ENCODE measurements at places on chromosomes 1 and 21. TPM values are rescaled to one million over a fixed set of nuclear protein-coding genes. Genes with fewer than 3 reads are reported as not detected.

DENND2D gene
- total RNA-seq, result not detected

DNA sequence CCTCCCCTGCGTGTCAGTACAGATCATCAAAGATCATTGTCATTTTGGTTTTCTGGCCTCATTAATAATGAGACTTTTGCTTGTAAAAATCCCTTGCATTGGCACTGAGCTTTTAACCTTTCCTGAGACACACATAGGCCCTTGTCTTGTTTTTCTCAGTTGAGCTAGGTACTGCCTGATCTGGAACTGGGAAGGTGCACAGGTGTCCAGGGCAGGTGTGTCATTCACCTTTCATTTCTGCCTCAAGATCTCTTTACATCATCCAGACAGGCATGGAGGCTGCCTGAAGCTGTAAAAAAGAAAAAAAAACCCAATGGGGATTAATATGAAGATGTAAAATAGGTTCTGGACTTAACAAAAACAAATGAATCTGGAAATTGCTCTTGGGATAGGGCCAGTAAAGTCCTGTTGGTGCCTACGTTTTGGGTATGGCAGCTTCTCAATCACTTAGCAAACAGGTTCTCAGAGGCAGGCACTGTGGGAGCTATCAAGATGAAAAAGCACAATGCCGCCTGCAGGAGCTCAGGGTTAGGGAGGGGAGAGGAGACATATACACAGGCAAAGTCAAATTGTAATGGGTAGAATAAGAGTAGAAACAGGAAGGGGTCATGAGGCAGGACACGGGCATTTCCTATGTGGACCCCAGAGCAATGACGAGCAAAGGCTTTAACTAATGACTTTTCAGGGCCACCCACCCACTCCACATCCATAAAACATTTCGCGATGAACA, 1.0 kb upstream of the KCNC4 start:
- peaks cover 17% of the 10 kb centered on the region for H3K4me1 ChIP-seq
- H3K27me3 ChIP-seq, result peaks cover 15% of the 10 kb centered on the region

GORAB gene
- 16.2 TPM for total RNA-seq

COL11A1 gene
- total RNA-seq, result 1,042 TPM

- no peak for DNase-seq
- peak overlapping the region; percentile 77 for H3K4me3 ChIP-seq
- H3K27me3 ChIP-seq, result peaks cover 38% of the 10 kb centered on the region
- H3K27ac ChIP-seq, result no peak overlapping the region
These were observed 7.0 kb downstream of the CDKN2C start for GRCh38 chr1:50976890-50977574.

HSPA13 gene
- 64.3 TPM for total RNA-seq

SERPINC1 gene
- total RNA-seq, result 0.51 TPM

GRCh38 chr1:220966473-220966872, 87.2 kb downstream of the HLX start:
- no peak for DNase-seq
- no peaks in the 10 kb centered on the region for H3K4me1 ChIP-seq
- H3K36me3 ChIP-seq, result no peaks in the 10 kb centered on the region
- H3K27ac ChIP-seq, result no peak overlapping the region
- H3K4me3 ChIP-seq, result no peak overlapping the region

GRCh38 chr1:183070234-183070922, 47.2 kb downstream of the LAMC1 start:
- no peaks in the 10 kb centered on the region for H3K27me3 ChIP-seq
- H3K36me3 ChIP-seq, result peaks cover 3% of the 10 kb centered on the region
- peak overlapping the region; percentile 84 for H3K27ac ChIP-seq

GRCh38 chr1:112237983-112238545, 157.9 kb upstream of the CTTNBP2NL start:
- H3K36me3 ChIP-seq, result no peaks in the 10 kb centered on the region
- DNase-seq, result no peak
- no peaks in the 10 kb centered on the region for H3K4me1 ChIP-seq
- H3K27ac ChIP-seq, result no peak overlapping the region
- H3K4me3 ChIP-seq, result no peak overlapping the region
- peaks cover 19% of the 10 kb centered on the region for H3K27me3 ChIP-seq

PLA2G2E gene
- not detected for total RNA-seq

DNA sequence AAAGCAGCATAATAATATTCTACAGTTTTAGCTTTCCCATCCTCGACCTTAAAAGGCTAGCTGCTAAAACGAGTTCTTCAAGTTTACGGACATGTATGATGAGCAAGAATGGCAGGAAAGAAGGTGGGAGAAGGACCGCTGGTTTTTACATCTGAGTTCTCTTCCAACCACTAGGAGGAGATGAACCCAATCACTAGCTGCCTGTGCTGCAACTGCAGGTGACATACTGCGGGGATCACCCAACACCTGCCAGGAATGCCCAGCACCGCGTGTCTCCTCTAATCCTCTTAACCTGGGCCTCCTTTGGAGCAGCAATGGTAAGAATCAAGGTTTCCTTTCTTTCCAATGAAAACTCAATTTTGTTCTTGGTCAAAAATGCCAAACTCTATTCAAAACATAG, 23.5 kb downstream of the TOR3A start:
- H3K4me1 ChIP-seq, result peaks cover 13% of the 10 kb centered on the region
- H3K4me3 ChIP-seq, result no peak overlapping the region
- DNase-seq, result no peak
- peaks cover 29% of the 10 kb centered on the region for H3K36me3 ChIP-seq
- no peak overlapping the region for H3K27ac ChIP-seq

DNA sequence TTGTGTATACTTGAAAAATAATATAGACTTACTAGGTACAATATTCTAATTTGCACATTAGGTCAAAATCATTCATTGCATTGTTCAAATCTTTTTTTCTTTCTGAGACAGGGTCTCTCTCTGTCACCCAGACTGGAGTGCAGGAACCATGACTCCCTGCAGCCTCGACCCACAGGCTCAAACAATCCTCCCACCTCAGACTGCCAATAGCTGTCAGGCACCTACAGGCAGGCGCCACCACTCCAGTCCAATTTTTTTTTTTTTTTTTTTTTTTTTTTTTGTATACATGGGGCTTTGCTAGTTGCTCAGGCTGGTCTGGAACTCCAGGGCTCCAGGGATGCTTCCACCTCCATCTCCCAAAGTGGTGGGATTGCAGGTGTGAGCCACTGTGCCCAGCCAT, 656.9 kb downstream of the KCNT2 start:
- no peak overlapping the region for H3K27ac ChIP-seq
- H3K4me3 ChIP-seq, result no peak overlapping the region
- H3K4me1 ChIP-seq, result peaks cover 2% of the 10 kb centered on the region
- no peak for DNase-seq
- H3K27me3 ChIP-seq, result no peaks in the 10 kb centered on the region
- no peaks in the 10 kb centered on the region for H3K36me3 ChIP-seq

- no peak overlapping the region for H3K27ac ChIP-seq
- DNase-seq, result no peak
- no peaks in the 10 kb centered on the region for H3K36me3 ChIP-seq
- H3K27me3 ChIP-seq, result no peaks in the 10 kb centered on the region
These were observed 58.4 kb downstream of the NTMT2 start for GRCh38 chr1:170204121-170204520.

- H3K27ac ChIP-seq, result peak overlapping the region; percentile 95
- peaks cover 45% of the 10 kb centered on the region for H3K4me1 ChIP-seq
- no peak for DNase-seq
- H3K4me3 ChIP-seq, result peak overlapping the region; percentile 74
These were observed 540 bp upstream of the C1orf198 start for GRCh38 chr1:230868736-230869385.

- H3K27me3 ChIP-seq, result no peaks in the 10 kb centered on the region
- no peak overlapping the region for H3K4me3 ChIP-seq
- peak; percentile 20 for DNase-seq
- peaks cover 6% of the 10 kb centered on the region for H3K4me1 ChIP-seq
- H3K27ac ChIP-seq, result no peak overlapping the region
These were observed 9.5 kb downstream of the BMP8A start for GRCh38 chr1:39500862-39501389.

GRCh38 chr1:119878171-119878570, 18.1 kb downstream of the ADAM30 start:
- no peak overlapping the region for H3K27ac ChIP-seq
- peaks cover 11% of the 10 kb centered on the region for H3K4me1 ChIP-seq
- no peaks in the 10 kb centered on the region for H3K36me3 ChIP-seq
- H3K27me3 ChIP-seq, result no peaks in the 10 kb centered on the region
- no peak for DNase-seq
- H3K4me3 ChIP-seq, result no peak overlapping the region

DNA sequence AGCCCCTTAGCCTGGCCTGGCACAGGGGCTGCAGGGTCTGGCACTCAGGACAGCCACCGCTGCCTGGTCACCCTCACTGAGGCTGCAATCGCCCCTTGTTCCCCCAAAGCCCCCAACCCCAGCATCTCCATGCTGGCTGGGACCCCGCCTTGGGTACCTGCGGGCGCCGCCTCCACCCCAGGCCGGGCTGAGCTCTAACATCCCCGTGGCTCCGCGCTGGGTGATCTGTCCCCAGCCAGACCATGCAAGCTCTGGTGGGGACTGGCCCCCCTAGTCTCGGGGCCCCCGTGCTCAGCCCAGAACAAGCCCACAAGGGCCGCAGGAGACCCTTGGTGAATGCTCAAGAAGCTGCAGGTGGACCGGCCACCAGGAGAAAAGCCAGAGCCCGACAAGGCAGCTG, 62.4 kb downstream of the MEGF6 start:
- H3K36me3 ChIP-seq, result no peaks in the 10 kb centered on the region
- peaks cover 59% of the 10 kb centered on the region for H3K4me1 ChIP-seq
- H3K27ac ChIP-seq, result no peak overlapping the region
- no peaks in the 10 kb centered on the region for H3K27me3 ChIP-seq

DNA sequence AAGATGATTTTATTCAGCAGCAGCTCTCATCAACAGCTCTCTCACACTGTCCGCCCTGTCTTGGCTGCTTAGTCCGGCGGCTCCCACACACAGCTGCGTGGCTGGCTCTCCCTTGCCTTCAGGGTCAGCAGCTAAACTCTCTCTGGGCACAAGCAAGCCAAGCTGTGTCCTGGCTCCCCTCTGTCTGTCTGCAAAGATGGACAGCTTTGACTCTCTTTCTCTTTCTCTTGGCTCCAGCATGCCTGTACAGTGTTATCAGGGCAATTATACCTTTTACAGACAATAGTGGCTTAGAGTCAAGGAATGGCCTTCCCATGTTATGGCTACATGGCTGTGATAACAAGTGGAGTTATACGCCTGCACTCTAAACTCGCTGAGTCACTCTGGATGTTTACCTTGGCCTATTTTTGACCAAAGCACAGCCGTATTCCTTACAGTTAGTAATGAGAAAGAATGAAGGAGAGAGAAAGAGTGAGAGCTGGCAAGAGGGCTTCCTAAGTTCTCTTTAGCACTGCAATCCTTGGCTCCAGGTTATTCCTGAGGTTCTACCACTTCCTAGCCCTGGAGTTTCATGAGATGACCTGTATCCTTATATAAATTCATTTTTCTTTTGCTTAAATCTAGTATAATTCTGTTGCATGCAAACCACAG, 59.9 kb upstream of the ZSWIM5 start:
- DNase-seq, result no peak
- peaks cover 15% of the 10 kb centered on the region for H3K4me1 ChIP-seq
- H3K36me3 ChIP-seq, result no peaks in the 10 kb centered on the region
- H3K4me3 ChIP-seq, result peak overlapping the region; percentile 11
- peak overlapping the region; percentile 93 for H3K27ac ChIP-seq

DNA sequence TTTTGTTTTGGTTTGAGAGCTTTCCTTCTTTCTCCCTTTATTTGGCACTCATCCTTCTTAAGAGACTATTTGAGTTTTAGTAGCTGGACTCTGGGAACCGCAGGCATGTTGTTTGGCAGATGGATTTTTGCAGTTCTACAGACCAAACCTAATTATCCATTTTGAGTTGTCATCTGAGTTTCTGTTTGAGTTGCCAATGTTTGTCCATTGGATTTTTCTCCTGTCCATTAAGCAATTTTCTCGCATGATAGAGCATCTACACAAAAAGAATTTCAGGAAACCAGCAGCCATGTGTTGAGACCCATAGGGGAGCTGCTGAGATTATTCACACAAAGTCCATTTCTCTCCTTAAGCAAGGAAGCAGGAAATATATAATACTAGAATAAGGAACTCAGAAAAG, 17.2 kb upstream of the CXADR start:
- no peak overlapping the region for H3K27ac ChIP-seq
- H3K4me3 ChIP-seq, result no peak overlapping the region
- H3K36me3 ChIP-seq, result no peaks in the 10 kb centered on the region
- no peak for DNase-seq

- no peak for DNase-seq
- H3K4me3 ChIP-seq, result no peak overlapping the region
- no peak overlapping the region for H3K27ac ChIP-seq
- H3K4me1 ChIP-seq, result no peaks in the 10 kb centered on the region
These were observed 39.1 kb downstream of the UROD start for GRCh38 chr1:45051005-45051772.

- no peaks in the 10 kb centered on the region for H3K27me3 ChIP-seq
- no peaks in the 10 kb centered on the region for H3K36me3 ChIP-seq
- peaks cover 21% of the 10 kb centered on the region for H3K4me1 ChIP-seq
- no peak for DNase-seq
- peak overlapping the region; percentile 69 for H3K27ac ChIP-seq
- no peak overlapping the region for H3K4me3 ChIP-seq
These were observed 103.9 kb upstream of the DUSP10 start for GRCh38 chr1:221845650-221846371.

DNA sequence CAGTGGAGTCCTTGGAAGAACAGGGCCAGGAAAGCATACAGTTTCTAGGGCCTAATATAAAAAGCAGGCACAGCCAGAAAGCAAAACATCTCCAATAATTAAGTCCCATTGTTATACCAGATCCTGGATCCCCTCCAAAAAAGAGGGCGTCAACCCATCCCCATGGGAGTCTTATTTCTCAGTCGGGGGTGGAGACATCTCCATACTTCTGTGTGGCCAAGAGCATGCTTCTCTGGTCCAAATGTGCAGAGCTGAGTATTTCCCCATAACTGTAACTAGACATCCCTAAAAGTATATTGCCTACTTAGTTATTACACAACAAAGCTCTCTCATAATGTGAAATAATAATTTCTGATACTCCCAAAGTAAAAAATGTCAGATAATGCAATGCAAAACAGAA, 104.2 kb upstream of the SOX13 start:
- no peak overlapping the region for H3K27ac ChIP-seq
- peaks cover 2% of the 10 kb centered on the region for H3K27me3 ChIP-seq
- H3K4me3 ChIP-seq, result no peak overlapping the region
- H3K4me1 ChIP-seq, result no peaks in the 10 kb centered on the region
- no peaks in the 10 kb centered on the region for H3K36me3 ChIP-seq

DNA sequence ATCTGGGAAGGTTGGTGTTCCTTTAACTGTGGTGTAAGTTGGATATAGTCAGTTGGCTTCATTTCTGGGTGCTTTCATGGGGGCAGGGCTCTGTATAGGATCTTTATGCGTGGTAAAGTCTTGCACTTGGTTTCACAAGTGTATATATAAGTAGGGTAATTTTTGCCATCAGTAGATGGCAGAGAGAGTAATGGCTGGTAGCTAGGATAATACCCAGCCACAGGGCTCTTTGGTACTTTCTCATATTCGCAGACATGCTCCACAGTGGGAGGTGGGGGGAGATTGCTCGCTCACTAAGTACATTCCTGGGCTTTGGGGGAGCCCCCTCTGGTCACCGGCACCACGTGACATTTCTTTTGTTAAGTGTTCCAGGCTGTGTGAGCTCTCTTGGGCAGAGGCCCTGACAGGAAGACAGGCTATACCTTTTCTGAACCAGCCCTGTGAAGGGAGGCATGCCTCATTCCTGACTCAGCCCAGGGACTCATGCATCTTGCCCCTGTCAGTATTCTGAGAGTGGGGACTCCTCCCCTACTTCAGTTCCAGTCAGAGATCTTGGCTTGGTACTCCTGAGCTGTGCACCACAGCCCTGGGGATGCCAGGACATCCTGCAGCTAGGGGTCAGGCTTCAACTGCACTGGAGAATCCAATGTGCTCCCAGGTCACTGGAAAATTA, 37.6 kb downstream of the FCRL2 start:
- H3K4me3 ChIP-seq, result no peak overlapping the region
- peaks cover 2% of the 10 kb centered on the region for H3K27me3 ChIP-seq
- H3K36me3 ChIP-seq, result no peaks in the 10 kb centered on the region
- no peak overlapping the region for H3K27ac ChIP-seq
- no peak for DNase-seq
- H3K4me1 ChIP-seq, result no peaks in the 10 kb centered on the region

SPATA1 gene
- total RNA-seq, result 1.0 TPM

Measured in chondrocyte (in vitro differentiated cells).